Activated naive CD8-positive, alpha-beta T cell treated with anti-CD3 and anti-CD28 coated beads, Interleukin-2, amount 10 ng/mL, durations not matched to agents 7 days and 5 days (primary cell): ENCODE measurements at places on chromosomes 13 and 19.
A peak's percentile ranks its signal among the peaks of the same experiment; 100 is the strongest.

GRCh38 chr13:78609464-78610205, 6.3 kb upstream of the POU4F1 start:
- no peak for DNase-seq

DNA sequence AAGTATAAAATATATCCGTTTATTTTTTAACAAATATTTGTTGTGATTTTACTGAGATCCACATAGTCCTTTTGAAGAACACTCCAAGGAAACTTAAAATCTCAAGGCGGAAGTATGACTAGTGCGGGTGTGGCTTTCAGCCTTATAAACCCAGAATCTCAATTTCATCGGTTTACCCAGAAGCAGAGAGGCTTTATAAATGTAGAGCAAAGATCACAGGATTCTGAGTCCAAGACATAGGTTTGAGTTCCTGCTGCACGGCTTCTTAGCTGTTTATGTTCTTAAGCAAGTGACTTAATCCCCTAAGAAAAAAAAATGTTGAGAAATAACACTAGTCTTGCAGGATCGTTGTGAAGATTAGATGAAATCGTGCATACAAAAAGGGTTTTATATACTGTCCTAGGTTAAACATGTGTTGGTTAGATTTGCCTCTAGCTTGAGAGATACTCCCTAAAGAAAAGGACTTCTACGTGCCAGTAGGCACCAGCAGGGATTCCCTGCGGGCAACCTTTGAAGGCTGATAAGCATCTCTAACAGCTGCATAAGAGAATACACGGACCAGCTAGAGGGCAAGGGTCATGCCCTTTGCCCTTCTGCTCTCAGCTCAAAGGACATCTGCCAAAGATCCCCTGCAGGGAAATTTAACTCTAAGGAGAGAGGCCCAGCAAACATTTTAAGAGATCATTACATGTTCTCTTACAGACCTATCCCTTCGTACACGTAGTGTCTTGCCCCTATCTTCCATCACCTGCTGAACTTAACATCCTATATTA, 130.4 kb upstream of the MIR17HG start:
- DNase-seq: no peak

GRCh38 chr13:95714142-95714832, 37.3 kb downstream of the DNAJC3 start:
- DNase-seq: no peak

- no peak for DNase-seq
Measured at GRCh38 chr19:11534538-11534937, 4.1 kb upstream of the CNN1 start.

GRCh38 chr13:20624213-20624612, 57.3 kb downstream of the IFT88 start:
- DNase-seq: no peak

DNA sequence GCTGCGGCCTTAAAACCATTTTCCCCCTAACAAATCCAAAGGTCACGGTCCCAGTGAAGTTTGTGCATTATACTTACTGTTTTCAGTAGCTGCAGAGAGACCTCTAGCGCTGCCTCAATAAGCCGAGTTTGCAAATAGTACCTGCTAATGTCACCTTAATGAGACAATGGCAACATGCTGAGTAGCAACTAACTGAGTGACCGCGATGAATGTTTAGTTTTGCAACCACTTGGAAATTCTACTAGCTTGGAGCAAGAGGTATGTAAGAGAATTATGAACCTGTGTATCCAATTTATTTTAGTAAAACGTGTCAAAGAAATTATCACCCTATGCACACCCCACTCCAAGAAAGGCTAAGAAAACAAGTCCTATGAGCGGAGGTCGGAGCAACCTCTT, 1.2 kb downstream of the KPNA3 start:
- DNase-seq: no peak

DNA sequence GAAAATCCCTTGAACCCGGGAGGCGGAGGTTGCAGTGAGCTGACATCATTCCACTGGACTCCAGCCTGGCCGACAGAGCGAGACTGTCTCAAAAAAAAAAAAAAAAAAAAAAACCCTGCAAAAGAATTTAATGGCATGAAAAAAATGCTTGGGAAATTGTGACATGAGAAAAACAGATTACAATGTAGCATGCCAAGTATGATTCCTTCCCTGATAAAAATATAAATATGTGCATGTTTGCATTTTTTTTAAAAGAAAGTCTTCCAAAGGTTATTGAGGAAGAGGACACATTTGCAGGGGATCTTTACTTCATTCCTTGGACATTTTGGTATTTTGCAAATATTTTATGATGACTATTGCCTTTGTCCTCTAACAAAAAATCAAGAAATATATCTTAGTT, 14.5 kb upstream of the ZBTB32 start:
- no peak for DNase-seq

DNA sequence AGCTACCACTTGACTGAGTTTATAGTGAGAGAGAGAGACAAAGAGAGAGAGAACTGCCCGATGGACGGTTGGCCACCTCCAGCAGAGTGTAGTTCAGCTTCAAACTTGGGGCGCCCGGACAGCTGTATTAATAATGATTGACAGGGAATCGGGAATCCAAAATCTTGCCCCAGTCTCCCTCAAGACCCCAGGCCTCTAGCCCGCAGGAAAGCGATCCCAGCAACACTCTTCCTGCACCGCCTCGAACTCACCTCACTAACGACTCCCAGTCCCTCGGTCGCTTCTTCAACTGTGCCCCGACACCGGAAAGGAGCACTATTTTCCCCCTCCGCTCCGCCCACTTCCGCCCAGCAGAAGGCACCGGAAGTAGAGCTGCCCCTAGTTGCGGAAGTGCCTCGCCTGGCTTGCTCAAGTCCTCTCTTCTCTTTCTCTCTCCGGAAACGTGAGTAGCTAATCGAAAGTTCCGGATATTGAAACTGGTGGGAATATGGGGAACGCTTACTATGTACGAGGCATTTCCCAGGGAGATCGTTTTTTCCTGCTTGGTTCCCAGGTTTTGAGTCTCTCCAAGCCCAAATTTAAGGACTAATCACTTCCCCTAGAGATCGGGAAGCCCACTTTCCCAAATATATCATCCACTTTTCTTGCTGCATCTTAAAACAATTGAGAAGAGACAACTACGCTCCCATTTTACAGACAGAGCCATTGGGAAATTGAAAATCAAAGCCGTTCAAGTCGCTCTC, at the start of gene NOSIP:
Gene NOSIP, minus strand, starts transcription at position 293 of the 743 bp plus-strand sequence. CDS start 19,865 bp downstream, outside the sequence.
- DNase-seq: peak; percentile 93

- DNase-seq: no peak
Measured at GRCh38 chr19:7336321-7336973, 12.3 kb upstream of the ARHGEF18 start.

GRCh38 chr13:77975358-77976042, 56.9 kb upstream of the EDNRB start:
- no peak for DNase-seq

GRCh38 chr19:46697204-46697960, 19.5 kb downstream of the PRKD2 start:
- DNase-seq: peak; percentile 37

GRCh38 chr19:50829801-50830200, 3.6 kb downstream of the KLK15 start:
- no peak for DNase-seq

DNA sequence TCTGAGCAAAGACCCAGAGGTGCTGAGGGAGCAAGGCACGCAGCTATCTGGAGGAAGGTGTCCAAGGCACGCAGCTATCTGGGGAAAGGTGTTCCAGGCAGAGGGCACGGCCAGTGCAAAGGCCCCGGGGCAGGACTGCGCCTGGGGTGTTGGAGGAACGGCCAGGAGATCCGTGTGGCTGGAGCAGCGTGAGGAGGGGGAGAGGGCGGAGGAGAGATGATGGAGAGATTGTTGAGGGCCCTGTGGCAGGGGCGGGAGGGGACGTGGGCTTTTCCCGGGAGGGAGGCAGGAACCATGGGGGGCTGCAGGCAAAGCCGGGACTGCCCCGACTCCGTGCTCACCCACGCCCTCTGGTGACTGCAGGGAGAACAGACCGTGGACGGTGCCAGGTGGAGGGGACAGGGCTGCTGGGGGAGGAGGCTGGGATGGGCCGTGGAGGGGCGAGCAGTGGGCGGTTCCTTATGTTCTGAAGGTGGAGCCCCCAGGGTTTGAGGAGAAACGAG, 13.3 kb upstream of the MISP start:
- peak; percentile 69 for DNase-seq

GRCh38 chr19:44988896-44989556, 12.2 kb upstream of the RELB start:
- DNase-seq: peak; percentile 71

DNA sequence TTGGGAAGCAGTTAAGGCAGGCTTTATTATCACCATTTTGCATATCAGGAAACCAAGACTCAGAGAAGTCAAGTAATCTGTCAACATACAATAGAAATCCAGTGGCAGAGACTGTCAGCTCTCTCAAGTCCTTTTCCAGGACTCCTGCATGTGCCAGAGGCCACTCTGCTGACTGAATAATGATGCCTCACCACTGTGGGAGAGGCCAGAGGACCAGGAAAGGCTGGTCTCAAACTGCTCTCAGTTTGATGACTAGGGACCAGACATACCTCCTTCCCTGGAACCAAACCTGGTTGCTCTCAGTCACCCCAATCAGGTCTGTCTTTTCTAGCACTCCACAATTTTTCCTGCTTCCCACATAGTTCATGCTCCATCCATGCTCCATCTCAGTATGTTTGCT, 8.0 kb downstream of the RNASEH2B start:
- DNase-seq: no peak

DNA sequence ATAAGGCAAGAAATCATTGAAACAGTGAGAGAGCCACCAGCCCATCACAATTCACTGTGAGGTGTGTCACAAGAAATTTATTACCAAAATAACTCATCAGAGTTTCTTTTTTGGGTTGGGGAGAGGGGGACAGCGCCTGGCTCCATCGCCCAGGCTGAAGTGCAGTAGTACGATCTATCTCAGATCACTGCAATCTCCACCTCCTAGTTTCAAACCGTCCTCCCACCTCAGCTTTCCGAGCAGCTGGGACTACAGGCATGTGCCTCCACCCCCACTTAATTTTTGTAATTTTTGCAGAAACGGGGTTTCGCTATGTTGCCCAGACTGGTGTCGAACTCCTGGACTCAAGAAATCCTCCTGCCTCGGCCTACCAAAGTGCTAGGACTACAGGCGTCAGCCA, 3.6 kb downstream of the IFNL1 start:
- DNase-seq: no peak

DNA sequence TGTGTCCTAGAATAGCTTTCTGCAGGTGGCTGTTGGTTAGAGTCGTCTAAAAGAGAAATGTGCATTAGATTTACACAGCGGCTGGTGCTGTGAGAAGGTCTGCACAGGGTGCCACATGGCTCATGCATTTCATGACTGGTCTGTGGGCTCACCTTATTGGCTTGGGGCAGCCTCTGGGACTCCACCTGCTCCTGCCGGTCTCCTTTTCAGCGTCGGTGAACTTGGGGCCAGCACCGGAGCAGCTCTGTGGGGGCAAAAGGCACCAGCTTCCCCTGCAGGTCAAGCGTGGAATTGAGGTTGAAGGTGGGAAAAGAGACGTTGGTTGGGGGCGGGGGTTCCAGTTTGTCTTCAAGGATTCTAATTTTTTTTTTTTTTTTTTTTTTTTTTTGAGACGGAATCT, 3.1 kb upstream of the PNMA8C start:
- DNase-seq: no peak

GRCh38 chr13:40662866-40663265, 3.6 kb downstream of the FOXO1 start:
- DNase-seq: no peak

GRCh38 chr13:62524061-62524460, 1108.4 kb upstream of the PCDH20 start:
- DNase-seq: no peak

GRCh38 chr19:54252845-54253244, 4.2 kb downstream of the LILRB5 start:
- no peak for DNase-seq

DNA sequence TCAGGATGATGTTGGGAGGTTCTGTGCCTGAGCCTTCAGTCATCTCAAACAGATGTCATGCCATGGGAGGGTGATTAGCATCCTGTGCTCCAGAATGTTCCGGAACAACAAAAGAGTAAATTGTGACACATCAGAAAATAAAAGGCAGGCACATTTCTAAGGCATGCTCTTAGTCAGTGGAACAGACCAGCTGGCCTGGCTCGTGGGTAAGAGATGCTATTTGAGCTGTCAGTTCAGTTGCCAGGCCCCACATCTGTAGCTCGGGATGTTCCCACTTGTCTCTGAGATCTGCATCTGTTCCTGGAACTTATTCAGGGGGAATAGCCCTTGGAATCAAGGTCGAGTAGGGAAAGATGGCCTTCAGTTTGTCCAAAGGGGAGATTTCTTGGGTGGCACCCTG, 26.0 kb downstream of the OLFM4 start:
- no peak for DNase-seq

DNA sequence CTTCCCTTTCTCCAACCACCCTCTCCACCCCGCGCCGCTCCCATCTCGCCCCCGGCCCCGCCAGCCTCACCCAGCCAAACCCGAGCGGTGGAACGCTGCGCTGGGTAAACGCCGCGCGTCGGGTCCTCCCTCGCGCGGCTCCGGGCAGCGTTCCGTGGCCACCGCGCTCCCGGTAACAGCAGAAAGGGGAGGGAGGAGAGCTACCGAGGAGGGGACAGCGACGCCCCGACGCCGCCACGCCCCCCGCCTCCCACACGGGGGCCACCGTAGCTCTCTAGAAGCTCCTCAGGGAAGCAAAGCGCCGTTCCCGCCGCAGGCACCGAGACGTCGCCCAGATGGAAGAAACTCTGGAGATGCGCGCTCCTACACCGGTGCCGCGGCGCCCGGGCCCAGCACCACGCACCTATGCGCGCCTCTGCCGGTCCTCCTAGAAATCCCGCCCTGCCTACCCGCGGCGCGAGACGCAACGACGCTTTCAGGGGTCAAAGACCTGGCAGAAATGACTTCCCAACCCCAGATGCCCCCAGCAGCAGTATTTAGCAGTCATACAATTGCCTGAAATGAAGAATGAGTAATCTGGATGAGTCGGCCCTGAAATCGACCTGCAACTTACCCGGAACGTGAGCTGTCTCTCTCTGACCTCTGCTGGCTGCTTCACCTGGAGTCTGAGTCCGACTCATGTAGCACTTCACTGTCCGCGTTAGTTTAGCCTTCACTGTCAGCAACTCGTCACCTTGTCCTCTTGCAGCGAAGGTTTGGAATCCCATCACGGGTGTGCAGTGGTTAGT, at the start of gene RUBCNL:
Gene RUBCNL, minus strand, starts transcription at position 189 of the 788 bp plus-strand sequence. CDS start 14,777 bp downstream, outside the sequence.
- peak; percentile 51 for DNase-seq

DNA sequence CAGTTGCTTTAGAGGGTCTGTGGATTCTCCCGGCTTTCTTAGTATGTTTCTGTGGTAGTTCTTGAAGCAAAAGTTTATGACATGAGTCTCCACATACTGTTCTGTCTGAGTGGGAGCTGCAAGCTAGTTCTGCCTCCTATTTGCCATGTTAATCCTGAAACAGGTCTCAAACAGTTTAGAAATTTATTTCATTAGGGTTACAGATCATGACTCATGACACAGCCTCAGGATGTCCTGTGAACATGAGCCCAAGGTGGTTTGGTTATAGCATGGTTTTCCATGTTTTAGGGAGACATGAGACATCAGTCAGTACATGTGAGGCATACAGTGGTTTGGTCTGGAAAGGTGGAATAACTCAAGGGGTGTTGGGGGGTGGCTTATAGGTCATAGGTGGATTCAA, 77.5 kb downstream of the FNDC3A start:
- DNase-seq: no peak

- no peak for DNase-seq
Measured at GRCh38 chr19:31519908-31520307, 170.7 kb upstream of the TSHZ3 start.

- DNase-seq: no peak
Measured at GRCh38 chr13:35190241-35190640, 248.2 kb downstream of the NBEA start.

- peak; percentile 25 for DNase-seq
Measured at GRCh38 chr19:33397536-33398360, 24.2 kb downstream of the CEBPG start.
